GM13977 (cell line): ENCODE measurements at places on chromosomes 6 and 20.

DNA sequence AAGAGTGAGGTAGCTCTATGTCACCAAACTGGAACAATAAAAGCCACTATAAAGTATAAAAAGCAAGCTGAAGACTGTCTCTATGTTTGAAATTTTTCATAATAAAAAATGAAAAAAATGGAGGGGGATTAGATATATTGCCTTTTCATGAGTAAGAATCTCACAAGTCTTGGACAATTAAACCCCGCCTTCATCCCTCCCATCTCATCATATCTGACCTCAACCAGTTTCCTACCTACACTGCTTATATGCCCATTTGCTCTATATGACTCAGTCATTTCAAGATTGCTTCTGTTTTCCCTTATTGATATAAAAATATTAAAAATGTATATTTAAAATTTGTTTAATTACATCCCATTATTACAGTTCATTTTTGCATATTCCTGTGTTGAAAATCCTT is 2.9 kb upstream of the TRIM39 start:
- DNase-seq: no peak

DNA sequence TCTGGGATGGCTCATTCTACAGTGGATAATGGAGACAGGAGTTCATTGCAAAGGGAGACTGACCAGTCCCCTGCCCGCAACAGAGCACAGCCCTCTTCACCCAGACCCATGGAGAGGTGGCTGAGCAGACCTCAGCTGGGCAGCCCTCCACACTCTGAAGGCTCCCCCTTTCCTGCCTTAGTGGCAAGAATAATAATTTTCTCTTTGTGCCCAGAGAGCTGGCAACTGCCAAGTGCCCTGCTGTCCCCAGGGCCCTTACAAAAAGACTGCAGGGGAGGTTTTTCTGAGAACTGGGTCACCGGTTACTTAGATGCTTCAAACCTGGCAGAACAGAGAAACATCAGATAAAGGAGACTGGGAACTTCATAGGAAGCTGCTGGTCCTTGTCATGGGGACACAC is 35.4 kb upstream of the ZNFX1 start:
- no peak for DNase-seq

DNA sequence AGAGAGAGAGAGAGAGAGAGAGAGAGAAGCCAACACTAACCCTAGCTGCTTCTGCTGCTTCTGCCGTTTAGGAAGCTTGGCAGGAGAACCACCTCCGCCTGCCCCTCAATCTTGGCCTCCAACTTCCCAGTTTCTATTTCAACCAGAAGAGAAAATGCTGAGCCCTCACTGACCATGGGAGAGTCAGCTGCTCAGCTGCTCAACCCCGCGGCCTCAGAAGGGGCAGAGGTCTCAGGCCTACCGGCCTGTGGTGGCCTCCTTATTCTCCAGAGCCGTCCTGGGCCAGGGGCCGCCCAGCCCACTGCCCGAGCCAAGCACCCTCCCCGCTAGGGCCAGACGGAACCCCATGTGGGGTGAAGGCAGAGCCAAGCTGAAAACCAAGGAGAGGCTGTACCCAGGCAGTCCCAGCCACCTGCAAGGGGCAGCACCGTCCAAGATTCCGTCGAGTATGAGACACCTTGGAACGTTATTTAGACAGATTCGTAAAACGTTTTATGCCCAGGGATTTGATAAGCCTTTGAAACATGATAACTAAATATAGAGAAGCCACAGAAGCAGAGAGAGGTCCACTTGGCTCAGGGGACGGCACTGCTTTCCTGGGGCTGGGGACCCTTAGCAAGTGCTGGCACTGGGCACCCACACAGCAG is 116.6 kb downstream of the DLL1 start:
- DNase-seq: no peak

GRCh38 chr20:32972181-32973076 is 31.8 kb downstream of the SUN5 start:
- peak; percentile 85 for DNase-seq
